ENCODE measurements at places on chromosomes 4 and X. TPM values are rescaled to one million over a fixed set of nuclear protein-coding genes. Genes with fewer than 3 reads are reported as not detected.

DNA sequence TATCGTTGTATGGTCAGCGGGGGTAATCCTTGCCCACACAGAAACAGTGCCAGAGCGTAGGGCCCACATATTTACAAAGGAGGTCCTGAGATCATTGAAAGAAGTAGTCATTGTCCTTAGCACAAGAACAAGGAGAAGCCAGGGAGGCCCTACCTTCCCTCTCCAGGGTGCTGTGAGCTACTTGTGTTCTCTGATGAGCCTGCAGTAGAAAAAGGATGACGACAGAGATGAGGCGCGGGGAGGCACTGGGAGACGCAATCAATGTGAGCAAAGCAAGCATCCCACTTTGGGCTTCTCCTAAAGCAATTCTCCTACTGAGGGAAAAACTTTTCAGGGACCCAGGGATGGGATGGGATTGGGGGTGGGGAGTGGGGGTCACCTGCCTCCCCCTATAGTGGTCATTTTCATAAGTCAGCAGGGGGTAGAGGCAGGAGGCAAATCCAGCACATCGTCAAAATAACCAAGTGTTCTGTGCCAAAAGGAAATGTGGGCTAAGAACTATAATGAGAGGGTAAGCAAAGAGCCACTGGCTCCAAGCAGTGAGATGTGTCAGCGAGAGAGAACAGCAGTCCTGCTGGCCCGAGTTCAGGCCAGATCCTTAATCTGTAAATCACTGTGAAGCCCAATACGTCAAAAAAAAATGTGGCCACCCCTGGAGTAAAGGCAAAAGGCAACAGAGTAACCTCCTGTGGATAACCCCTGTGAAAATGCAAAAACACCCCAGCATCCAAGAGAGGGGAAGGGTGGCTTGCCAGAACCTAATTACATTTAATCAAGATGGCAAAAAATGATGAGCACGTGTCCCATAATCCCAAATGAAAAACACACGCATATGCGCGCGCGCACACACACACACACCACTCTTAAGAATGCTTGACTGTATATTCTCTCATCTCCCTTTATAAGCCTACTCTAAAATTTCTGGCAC, 136.6 kb upstream of the HHIP start:
- DNase-seq: no peak
- H3K36me3 ChIP-seq: no peaks in the 10 kb centered on the region
- H3K27me3 ChIP-seq: no peaks in the 10 kb centered on the region
- H3K27ac ChIP-seq: no peak overlapping the region
- H3K4me1 ChIP-seq: no peaks in the 10 kb centered on the region

GRCh38 chr4:123528501-123529277, 132.1 kb downstream of the SPRY1 start:
- H3K27ac ChIP-seq: no peak overlapping the region
- DNase-seq: no peak
- no peaks in the 10 kb centered on the region for H3K27me3 ChIP-seq
- no peak overlapping the region for H3K4me3 ChIP-seq

DNA sequence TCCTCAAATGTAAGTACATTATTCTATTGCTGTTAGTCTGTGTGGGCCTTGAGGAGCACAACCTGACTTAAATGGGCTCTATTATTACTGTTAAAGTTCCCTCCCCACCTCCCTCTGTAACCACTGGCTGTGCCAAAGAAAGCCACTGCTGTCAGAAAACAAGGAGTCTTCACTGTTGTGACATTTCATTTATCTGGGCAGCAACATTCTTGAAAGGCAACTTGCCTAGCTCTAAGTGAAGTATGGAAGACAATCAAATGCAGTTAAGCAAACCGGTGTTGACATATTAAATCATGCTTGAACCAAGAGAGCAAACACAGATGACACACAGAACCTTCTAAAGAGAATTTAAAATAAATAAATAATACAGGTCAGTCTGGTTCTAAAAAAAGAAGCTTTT, 81.0 kb downstream of the EPHA5 start:
- no peak for DNase-seq
- no peak overlapping the region for H3K27ac ChIP-seq
- H3K4me1 ChIP-seq: no peaks in the 10 kb centered on the region
- H3K36me3 ChIP-seq: no peaks in the 10 kb centered on the region

USP51 gene
- 3.7 TPM for total RNA-seq
